Nucleus accumbens (tissue), 56 donors: ENCODE measurements at places on chromosomes 12 and 14.

DNA sequence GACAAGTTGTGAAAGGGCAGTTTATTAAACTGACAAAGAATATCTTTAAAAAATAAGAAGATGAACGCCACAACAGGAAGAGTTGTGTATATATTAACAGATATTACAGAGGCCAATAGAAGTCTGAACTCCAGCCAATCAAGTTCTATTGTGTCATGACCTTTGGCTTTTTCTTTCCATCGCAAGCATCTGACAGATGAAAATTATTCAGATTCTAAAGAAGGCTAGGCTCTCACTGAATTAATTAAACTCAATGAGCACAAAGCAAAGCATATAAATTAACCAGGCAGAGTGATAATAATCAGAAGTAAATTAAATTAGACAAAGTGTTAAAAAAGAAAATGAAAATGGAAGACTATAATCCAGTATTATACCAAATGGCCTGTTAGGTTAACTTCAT, 62.0 kb upstream of the PYGL start:
- DNase-seq: no peak

GRCh38 chr12:9796971-9797370, 30.3 kb upstream of the KLRF1 start:
- DNase-seq: no peak

DNA sequence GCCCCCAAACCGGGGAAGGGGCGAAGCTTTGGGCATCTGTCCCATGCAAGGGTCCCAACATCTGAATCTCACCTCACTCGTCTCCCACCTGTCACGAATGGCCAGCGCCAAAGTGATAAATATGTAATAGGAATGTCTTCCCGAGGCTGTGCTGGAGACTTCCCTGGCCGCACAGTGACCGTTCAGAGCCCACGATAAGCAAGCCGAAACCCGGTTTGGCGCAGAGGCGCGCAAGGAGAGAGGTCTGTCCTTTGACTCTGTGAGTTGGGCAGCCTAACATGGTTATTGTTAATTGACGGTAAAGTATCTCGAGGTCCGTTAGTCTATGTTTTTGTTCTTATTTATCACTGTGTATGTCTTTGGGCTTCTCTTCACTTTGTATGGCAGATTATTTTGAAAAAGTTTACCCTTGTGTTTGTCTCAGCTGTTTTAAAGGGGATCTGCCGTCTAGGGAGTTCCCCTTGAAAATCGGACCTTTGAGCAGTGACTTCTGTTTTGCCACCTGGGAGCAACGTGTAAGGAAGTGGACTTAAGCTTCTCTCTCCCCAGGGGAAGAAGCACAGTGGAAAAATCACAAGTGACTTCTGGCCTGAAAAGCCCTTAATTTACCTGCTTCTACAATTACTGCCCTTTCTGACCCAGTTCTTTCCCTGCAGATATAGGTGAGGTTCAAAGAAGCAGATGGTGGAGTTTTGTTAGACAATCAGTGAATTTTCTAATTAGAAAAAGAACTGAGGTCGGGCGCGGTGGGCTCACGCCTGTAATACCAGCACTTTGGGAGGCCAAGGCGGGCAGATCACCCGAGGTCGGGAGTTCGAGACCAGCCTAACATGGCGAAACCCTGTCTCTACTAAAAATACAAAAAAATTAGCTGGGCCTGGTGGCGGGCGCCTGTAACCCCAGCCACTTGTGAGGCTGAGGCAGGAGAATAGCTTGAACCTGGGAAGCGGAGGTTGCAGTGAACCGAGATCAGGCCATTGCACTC, 1.1 kb upstream of the TM9SF1 start:
- DNase-seq: no peak

DNA sequence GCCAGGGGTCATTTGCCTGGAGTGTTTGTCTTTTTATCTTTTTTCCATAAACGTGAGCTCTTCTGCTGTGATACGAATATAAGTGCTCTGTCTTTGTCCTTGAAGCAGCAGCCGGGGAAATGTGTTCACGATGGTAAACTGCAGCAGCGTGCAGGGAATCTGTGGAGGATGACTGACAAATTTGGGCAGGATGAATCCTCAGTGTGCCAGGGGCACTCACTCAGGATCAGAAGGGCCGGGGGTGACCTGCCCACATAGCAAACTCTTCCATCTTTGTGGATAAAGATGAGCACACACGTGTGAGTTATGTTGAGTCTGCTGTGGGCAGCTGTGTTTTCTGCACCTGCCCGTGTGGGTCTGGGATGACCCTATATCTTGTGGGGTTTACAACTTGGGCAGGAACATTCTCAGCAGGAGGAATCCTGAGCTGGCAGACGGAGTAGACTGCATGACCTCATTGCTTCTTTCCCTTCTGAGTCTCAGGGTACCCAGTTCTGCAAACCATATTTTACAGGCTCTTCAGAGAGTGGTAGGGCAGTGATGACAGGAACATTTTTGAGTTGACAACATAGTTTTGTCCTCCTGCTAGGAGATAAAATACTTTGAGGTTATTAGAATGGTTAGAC, 711 bp downstream of the ANO4 start:
- DNase-seq: no peak

DNA sequence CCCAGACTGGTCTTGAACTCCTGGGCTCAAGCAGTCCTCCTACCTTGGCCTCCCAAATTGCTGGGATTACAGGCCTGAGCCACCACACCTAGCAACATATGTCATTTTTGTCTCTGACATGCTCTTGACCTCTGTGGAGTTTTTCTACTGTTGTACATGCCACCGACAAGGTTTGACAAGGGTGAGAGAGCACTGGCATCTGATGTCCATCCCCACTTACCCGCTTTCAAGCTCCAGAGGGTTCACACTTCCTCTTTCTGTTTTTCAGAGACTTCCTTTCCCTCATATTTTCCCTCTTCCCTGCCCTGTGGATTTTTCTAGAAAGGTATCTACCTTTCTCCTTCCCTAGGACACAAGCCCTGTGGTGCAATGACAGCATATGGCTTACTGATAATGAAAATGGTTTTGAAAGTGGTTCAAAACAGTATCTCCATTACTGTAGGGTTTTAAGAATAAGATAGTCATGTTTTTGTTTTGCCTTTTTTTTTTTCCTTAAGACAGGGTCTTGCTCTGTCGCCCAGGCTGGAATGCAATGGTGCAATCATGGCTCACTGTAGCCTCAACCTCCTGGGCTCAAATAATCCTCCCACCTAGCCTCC, 27.7 kb upstream of the PLEKHG3 start:
- DNase-seq: no peak

DNA sequence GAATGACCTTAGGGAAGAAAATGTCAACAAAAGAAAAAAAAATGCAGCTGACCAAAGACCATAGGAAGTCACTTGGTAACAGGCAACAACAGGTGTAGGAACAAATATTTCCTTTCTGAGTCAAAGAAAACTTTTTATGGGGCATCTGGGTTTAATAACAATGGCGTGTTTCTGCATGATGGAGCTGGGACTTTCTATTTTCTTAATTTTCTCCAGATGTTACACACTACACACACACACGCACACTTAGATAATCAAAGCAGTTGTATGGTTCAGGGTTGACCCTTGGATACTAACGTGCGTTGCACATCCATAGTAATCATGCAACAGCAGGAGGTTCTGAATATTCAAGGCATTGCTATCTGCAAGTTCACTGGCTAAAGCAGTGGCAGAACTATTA, 47.9 kb upstream of the NTF3 start:
- no peak for DNase-seq

GRCh38 chr14:59239022-59239421, 50.6 kb downstream of the DAAM1 start:
- no peak for DNase-seq

DNA sequence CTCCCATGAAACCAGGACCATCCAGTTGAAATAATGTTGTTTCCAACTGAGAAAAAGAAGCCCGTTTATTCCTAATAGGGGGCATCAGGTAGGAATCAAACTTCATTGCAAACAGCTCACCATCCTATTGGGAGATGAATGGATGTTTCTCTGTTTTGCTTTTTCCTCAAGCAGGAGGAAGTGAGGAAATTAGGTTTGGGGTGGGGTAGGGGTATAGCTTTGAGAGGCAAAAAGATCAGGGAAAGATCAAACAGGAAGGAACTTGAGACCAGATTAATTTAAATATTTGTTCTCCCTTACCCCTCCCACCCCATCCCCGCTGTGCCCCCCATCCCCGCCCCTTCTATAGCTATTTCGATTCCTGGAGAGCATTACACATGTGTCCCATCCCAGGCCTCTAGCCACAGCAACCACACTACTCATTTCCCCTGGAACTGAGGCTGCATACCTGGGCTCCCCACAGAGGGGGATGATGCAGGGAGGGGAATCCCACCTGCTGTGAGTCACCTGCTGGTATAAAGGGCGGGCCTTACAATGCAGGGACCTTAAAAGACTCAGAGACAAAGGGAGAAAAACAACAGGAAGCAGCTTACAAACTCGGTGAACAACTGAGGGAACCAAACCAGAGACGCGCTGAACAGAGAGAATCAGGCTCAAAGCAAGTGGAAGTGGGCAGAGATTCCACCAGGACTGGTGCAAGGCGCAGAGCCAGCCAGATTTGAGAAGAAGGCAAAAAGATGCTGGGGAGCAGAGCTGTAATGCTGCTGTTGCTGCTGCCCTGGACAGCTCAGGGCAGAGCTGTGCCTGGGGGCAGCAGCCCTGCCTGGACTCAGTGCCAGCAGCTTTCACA, at the start of gene IL23A:
TSS of gene IL23A (plus strand) at position 577 of the 850 bp plus-strand sequence. CDS start at position 738, 161 bp downstream.
- no peak for DNase-seq

DNA sequence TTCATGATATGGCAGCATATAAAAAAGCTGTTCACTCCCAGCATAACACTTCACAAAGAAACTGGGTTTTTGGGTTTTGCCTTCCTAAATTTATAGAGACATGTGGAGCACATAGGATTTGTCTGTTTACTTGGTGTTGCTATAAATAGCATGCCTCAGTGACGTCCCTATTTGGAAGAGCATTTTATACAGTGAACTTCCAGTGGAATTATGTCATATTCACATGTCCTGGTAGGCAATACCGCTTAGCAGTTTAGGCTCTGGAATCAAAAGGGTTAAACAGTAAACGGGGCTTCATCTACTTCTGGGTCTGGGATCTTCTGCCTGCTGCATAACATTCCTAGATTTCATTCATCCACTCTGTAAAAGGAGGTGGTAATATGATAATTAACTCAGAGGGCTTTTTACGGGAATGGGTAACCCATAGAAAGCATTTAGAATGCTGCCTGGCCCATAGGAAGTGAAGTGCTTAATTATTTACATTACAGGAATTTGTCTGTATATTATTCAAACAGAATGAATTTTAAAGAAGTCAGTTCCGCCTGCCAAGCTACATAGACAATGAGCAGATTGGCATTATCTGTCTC, 396.1 kb downstream of the TMTC2 start:
- no peak for DNase-seq

DNA sequence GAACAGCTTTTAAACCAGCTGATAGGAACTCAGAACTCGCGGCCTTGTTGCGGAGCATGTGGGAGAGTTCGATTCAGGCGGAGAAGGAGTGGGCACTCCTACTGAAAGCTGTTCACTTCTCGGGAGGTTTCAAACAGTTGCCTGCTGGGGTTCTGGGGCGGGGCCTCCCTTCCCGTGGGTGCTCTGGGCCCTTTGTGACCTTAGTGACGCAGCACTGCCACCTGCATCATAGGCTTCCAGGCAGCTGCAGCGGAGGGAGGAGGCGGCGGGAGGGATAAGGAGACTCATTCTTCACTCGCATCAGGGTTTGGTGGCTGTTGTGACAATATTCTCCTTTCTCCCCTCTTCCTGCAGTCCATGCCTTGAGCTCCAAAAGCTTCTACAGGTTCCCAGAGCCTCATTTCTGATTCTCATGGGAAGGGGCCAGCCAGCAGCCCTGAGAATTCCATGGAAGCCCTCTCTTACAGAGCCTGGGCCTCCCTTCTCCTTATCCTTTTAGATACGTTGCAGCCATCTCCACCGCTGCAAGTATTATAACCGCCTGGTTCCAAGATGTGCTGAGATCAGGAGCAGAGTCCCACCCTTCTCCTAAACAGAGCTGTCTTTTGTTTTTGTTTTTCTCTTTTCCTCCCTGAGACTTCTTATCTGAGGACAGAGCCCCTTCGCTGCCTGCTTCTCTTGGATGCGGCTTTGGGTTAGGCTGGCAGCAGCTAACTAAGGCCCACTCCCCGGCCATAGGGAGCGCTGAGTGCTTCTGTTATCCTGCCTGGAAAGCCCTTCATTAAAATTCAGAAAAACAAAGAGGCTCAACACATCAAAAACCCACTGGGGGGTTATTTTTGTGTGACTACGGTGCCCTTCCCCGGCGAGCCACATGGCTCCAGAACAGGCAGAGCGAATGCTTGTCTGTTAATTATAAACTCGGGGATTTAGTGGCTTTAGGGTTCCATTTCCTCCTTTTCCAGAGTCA, 67.6 kb upstream of the GPATCH2L start:
- peak; percentile 22 for DNase-seq

- DNase-seq: no peak
Measured at GRCh38 chr12:55629058-55629841, 7.4 kb upstream of the OR10P1 start.

DNA sequence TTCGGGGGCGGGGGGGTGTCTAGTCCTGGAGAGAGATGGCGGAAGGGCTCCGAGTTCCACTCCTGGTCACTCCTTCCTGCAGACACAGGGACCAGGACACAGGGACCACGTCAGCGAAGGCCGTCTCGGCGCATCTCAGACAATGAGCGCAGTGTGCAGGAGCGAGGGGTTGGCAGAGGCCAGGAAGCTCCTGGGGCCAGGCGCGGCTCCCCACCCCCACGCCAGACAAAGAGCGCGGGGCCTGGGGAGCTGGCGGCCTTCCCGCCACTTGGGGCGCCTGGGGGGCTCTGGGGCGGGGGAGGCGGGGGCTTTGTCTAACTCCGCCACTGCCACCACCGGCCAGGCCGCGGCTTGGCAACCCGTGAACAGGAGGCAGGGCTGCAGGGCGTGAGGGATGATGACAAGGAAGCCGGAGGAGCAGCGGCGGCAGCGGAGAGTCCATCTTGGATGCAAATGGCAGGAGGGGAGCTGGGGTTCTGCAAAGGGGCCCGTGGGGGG, 2.2 kb downstream of the CDK2AP1 start:
- peak; percentile 89 for DNase-seq

GRCh38 chr12:108745641-108746040, 14.3 kb upstream of the CORO1C start:
- no peak for DNase-seq

GRCh38 chr14:91374879-91375702, 42.5 kb downstream of the CCDC88C start:
- DNase-seq: no peak
